Vein endothelial cell (primary cell): ENCODE measurements at places on chromosomes 13 and 19. TPM values are rescaled to one million over a fixed set of nuclear protein-coding genes. Genes with fewer than 3 reads are reported as not detected.

The THSD1 gene
- total RNA-seq, result 67.3 and 85.3 TPM in 2 replicates

The ZNF816 gene
- total RNA-seq, result 6.8 and 6.9 TPM in 2 replicates

The GNG7 gene
- total RNA-seq, result 0.48 and 0.98 TPM in 2 replicates

The SERP2 gene
- 0.96 TPM in 1 of 2 replicates, not detected in the other for total RNA-seq
